ENCODE measurements at places on chromosomes 6 and 20.
A peak's percentile ranks its signal among the peaks of the same experiment; 100 is the strongest.

GRCh38 chr6:75882734-75883133, 133.7 kb downstream of the MYO6 start:
- DNase-seq = peak; percentile 53

GRCh38 chr6:52900536-52900935, 9.0 kb downstream of the GSTA3 start:
- DNase-seq = no peak

GRCh38 chr6:168713839-168714238, 272.9 kb downstream of the SMOC2 start:
- no peak for DNase-seq

GRCh38 chr20:19493794-19494495, 264.1 kb upstream of the RIN2 start:
- no peak for DNase-seq

GRCh38 chr6:42239333-42239732, 21.7 kb upstream of the MRPS10 start:
- no peak for DNase-seq

DNA sequence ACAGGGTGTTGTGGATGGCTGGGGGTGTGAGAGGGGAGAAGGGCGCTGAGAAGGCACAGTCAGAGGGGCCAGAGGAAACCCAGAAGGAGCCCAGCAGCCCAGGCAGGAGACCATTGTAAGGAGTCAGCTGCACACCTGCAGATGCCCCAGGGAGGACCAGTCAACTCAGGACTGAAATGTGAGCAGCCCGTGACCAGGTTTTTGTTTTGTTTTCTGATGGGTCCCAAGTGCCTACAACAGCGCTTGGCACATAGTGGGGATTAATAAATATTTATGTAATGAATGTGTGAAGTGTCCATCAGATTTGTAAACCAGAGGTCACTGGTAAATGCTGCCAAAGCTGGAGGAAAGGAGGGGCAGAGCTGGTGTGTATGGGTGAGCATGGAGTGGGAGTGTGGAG, 30.2 kb downstream of the TRAM2 start:
- no peak for DNase-seq

DNA sequence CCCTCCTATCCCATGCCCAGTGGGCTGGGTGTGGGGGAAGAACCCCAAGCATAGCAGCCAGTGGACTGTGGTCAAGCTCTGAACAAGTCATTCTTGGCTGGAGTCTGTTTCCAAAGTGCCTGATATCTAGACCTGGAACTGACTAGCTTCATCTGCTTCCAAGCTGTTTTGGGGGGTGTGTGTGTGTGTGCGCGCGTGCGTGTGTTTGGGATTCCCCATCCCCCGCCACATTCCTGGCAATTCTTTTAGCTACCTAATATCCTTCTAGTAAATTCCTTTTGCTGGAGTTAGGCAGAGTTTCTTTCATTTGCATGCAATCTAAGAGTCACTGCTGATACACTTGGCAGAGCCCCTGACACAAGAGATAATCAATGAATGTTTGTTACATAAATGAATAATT, 7.8 kb downstream of the PAK5 start:
- no peak for DNase-seq

DNA sequence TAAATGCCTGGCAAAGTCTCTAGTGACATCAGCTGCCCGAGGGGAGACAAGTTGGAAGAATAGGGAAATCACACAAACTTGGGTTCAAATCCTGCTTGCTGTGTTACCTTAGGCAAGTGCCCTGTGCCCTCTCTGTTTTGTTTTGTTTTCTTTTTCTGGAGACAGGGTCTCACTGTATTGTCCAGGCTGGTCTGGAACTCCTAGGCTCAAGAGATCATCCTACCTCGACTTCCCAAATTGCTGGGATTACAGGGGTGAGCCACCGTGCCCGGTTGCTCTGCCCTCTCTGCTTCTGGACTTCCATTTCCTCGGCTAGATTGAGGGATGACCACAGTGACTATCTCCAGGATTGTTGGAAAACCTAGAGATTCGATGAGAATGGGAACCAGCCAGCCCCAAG, 55.4 kb downstream of the SNAI1 start:
- DNase-seq = no peak

DNA sequence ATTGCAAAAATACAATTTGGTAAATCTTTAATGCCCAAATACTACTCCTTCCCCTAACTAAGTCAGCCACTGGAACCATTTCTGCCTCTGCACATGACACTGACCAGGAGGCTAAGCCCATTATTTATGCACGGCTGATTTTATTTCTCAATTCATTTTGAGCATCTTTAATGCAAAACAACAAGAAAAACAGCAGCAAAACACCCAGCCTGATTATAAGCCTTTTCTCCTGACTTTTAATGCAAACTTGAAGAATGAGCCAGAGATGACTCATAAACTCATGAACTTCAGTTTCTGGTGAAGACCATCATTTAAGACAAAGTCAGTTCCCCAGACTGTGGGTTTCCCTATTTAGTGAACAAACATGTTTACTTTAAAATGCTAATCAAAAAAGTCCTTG, 51.6 kb downstream of the CYP24A1 start:
- no peak for DNase-seq

DNA sequence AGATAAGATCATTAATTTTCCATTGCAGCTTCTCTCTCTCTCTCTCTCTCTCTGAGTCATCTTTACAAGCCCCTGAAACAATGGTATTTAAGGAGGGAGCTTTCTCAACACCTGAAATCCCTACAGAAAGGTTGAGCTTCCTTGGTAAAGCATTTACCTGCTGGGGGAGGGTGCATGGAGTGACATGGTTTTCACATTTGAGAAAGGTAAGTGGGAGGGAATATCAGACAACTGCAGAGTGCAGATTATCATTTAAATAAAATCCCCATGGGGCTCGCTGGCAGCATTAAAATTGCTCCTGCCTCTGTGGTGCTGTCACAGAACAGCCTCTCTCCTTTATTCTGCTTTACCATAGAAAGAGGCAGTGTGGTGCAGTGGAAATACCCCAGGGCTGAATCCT, 10.3 kb upstream of the PDYN start:
- no peak for DNase-seq

- no peak for DNase-seq
Observed at GRCh38 chr20:17611290-17611539, 41.3 kb downstream of the DSTN start.

DNA sequence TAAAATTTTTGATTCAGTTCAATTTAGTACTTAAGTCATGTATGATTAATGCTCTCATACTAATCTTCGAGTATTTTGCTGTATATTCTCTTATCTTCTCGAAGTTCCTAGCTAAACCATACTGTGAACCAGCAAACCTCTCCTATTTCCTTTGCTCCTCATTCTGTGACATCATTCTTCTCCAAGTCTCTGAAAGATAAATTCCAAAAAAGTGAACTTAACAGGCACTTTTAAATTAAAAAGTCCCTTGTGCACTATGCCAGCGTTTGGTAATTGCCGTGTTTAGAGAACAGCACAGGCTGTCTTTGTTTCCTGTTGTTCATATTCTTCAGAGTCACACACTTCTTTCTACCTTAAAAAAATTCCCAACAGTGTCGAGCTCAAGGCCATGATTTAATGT, 188.4 kb upstream of the PHACTR1 start:
- DNase-seq = no peak

- no peak for DNase-seq
Observed at GRCh38 chr6:150528648-150529285, 70.9 kb upstream of the PLEKHG1 start.

GRCh38 chr20:21523281-21523868, 9.5 kb upstream of the NKX2-2 start:
- DNase-seq = no peak

DNA sequence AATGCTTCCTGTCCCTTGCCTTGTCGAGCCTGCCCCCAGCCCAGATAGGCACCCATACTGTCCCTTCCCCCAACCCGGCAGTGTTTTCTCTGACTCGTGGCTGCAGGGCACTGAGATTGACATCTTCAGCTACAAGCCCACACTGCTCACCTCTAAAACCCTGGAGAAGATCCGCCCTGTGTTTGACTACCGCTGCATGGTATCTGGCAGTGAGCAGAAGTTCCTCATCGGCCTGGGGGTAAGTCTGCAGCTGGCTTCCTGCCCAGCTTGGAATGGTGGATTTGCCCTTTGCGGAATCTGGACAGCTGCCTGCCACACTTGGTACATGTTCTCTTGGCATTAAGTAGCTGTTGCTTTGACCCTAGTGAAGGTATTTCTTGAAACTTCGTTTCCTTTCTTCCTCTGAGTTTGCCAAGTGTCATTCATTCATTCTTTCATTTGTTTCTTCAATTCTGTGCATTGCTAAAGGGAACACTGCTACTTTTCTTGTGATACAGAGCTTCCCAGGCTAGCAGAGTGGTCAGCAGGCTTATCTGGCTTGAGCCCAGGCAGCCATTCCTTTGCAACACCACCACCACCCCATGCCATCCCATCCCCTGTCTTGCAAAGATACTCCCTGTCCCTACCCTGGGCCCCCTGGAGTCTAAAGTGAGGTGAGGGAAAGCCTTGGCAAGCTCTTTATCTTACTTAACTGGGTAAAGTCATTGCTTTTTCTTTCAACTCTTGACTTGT, 26.2 kb downstream of the CCDC167 start:
- DNase-seq = no peak

DNA sequence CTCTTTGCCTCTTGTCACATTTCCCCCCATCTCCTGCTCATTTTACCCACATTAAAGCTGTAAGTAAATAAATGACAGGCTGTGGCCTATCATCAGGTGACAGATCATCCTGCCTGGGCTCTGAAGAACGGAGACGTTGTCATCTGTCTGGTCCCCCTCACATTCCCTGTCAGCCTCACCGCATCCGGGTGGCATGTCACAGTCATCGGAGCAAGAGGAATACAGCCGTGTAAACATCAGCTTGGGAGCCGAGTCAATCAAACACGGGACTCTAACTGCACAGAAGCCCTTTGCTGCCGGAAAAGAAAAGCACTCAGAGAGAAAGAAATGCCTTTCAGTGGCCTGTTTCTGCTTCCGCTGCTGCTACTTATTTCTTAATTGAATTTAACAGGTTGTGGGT, 371.9 kb upstream of the ID4 start:
- no peak for DNase-seq

DNA sequence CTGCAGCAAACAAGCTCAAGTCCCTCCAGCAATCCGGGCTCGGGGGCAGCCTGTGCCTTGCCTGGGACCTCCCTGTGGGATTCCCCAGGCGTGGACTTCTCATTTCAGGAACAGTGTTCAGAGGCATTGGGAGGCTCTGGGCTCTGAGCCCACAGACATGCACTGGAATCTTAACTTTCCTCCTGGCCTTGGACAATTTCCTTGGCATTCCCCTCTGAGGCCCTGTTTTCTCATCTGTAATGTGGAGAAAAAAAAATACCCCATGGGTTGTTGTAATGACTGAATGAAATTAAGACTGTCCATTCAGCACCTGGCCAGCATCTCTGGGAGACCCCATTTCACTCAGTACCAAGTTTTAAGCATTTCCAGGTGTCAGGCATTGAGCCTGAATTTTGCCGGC, 17.6 kb downstream of the BPIFB4 start:
- DNase-seq = no peak

Measured in OCI-M1 (cell line).